ENCODE measurements at places on chromosomes 6 and 20.

GRCh38 chr6:2129182-2129621 is 116.2 kb downstream of the GMDS start:
- no peak for DNase-seq

- no peak for DNase-seq
Measured at GRCh38 chr20:45452238-45452637, 17.3 kb upstream of the WFDC2 start.

DNA sequence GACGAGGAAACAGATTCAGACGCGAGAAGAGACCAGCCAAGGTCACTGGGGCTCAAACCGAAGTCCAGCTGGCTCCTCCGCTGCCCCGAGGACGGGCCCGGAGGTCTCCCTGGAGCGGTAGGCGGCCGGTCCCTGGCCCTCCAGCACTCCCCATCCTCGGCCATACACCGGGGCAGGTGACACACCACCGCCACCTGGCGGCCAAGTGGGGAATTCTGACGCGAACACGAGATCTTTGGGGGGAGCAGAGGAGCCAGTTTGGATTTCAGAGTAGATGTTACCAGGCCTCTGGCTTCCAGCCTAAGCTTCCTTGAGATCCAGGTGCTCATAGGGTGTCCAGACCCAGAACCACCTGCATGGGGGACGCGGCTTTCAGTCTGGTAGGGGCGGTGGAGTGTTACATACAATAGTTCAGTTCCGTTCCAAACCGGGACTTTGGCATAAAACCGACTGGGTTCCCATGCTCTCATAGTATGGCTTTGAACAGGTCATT is 16.1 kb downstream of the BPIFB1 start:
- peak; percentile 74 for DNase-seq

DNA sequence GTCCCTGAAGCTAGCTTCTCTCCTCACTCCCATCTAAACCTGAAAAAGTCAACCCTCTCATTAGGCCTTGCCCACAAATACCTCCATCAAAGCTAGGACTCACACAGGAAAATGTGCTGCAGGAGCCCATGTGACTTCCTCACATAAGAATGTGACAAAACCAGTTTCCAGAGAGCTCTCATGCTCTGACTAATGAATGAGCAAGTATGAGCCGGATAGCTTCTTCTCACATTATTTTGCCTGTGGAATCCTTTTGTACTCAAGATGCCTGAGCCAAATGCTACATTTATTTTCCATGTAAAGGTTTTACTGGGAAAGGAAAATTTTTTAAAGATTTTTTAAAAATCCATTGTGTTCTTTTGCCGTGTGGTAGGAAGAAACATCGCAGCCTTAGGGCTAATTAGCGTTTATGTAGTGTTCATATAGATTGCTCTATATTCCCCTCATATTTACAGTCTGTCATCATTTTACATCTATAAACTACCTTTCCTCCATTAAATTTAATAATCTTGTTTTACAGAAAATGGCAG is 68.6 kb upstream of the CCN6 start:
- no peak for DNase-seq

GRCh38 chr6:118678866-118679265 is 27.5 kb upstream of the CEP85L start:
- no peak for DNase-seq

DNA sequence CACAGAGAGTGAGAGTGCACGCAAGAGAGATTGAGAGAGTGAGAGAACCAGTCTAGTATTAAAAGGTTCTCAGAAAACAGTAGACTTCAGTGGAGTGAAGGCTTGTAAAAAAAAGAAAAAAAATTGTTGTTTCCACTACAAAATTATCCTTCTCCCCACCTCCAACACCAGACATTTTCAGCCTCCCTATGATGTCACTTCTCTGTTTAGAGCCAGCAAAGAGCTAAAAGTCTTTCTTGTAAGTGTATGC is 77.8 kb downstream of the BACH2 start:
- no peak for DNase-seq

DNA sequence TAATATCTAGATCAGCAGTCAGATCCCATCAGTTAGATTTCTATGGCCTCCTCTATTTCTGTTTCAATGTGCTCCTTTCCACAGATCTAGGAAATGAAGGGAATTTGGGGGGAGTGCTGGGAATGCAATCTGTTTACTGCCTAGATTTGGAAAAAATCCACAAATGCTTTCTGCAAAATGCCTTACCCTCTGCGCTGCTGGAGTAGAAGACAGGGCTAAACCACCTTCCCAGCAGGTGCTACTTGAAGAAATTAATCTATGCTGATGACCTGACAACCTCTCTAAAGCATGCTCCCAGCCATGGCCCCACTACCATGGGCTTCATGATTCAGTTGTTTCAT is 46.2 kb downstream of the LY86 start:
- DNase-seq: no peak

- peak; percentile 34 for DNase-seq
Measured at GRCh38 chr20:25078662-25079061, 3.3 kb downstream of the VSX1 start.

DNA sequence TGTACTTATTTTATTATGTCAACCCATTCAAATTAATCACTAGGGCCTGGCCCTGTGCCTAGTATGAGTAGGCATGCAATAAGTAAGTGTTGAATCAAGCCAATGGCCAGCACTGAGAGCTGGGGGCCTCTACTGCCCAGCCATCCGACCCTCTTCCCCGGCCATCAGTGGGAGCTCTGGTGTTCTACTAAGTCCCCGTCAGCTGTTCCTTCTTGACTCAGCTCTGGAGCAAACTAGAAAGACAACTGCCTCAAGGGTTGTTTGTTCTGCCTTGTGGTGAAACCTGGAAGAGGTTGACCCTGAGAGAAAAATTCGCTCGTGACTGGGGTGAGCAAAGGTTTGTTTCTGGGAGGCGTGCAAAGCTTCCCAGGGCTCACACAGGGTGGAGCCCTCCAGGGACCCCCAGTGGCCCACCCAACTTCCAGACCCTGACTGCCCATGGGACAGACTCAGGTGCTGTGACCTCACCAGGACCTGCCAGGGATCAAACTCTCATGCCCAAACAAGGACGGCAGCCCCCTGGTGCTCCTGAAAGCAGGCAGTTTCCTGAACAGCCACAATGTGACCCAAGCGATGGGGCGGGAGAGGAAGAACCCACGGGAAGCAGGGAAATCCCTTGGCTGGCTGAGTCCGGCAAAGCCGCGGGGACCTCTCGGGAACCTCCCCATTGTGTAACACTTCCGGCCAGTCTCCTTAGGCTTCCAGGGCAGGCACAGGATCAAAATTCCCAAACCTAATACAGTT is 50.4 kb downstream of the BANF2 start:
- DNase-seq: no peak

- no peak for DNase-seq
Measured at GRCh38 chr20:62134735-62135231, 8.4 kb downstream of the PSMA7 start.

GRCh38 chr6:22848121-22848520 is 278.8 kb downstream of the HDGFL1 start:
- DNase-seq: no peak

GRCh38 chr6:41645007-41645618 is 6.8 kb downstream of the MDFI start:
- peak; percentile 70 for DNase-seq

GRCh38 chr6:46953921-46954320 is 32.2 kb upstream of the ADGRF5 start:
- DNase-seq: no peak

GRCh38 chr6:148649454-148649963 is 97.3 kb upstream of the UST start:
- DNase-seq: no peak

DNA sequence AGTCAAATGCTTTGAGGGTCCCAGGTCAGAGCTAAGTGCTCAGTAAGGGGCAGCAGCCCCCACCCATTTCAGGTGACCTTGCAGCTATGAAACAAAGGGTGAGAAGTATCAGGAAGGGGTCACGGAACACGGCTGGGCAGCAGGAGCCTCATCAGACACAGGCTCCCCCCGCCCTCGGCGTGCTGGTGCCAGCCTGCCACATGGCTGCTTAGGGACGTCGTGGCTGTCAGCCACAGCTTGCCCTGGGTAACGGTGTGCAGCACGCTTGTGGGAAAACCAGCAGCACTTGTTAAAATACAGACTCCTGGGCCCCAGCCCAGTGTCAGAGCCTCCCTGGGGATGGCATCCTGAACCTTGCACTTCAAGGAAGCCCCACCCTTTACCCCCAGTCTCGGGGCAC is 39.3 kb downstream of the SSR1 start:
- DNase-seq: no peak

- peak; percentile 76 for DNase-seq
Measured at GRCh38 chr6:168035098-168035660, 37.7 kb downstream of the KIF25 start.

DNA sequence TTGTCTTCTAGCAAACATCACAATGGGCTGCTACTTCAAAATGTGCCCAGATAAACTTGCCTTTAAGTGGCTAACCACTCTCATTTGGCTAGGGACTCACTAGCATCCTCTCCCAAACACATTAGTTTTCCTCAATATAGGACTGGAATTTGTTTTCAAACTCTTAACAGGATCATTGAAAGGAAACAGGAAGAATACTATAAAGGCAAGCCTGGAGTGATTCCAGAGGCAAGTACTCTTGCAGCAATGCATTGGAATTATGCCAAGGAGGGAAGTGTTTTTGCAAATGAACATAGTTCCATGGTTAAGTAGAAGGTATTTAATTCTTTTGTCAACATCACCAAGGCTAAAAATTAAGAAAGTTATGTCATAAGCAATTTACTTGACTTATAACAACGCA is 12.2 kb downstream of the EPHA7 start:
- no peak for DNase-seq

GRCh38 chr6:48563433-48563832 is 452.4 kb upstream of the PTCHD4 start:
- no peak for DNase-seq

- DNase-seq: no peak
Measured at GRCh38 chr6:160356074-160356744, 8.0 kb downstream of the SLC22A3 start.

- no peak for DNase-seq
Measured at GRCh38 chr6:134314006-134314821, 3.7 kb downstream of the SGK1 start.

GRCh38 chr6:41271901-41272395 is 14.5 kb downstream of the TREM1 start:
- DNase-seq: no peak

- DNase-seq: no peak
Measured at GRCh38 chr6:16776394-16777017, 15.2 kb upstream of the ATXN1 start.

GRCh38 chr6:9461188-9461587 is 953.7 kb downstream of the TFAP2A start:
- DNase-seq: no peak

- no peak for DNase-seq
Measured at GRCh38 chr6:73234733-73235132, 9.4 kb upstream of the KHDC1L start.

- no peak for DNase-seq
Measured at GRCh38 chr6:86031713-86032112, 389.0 kb upstream of the SYNCRIP start.

DNA sequence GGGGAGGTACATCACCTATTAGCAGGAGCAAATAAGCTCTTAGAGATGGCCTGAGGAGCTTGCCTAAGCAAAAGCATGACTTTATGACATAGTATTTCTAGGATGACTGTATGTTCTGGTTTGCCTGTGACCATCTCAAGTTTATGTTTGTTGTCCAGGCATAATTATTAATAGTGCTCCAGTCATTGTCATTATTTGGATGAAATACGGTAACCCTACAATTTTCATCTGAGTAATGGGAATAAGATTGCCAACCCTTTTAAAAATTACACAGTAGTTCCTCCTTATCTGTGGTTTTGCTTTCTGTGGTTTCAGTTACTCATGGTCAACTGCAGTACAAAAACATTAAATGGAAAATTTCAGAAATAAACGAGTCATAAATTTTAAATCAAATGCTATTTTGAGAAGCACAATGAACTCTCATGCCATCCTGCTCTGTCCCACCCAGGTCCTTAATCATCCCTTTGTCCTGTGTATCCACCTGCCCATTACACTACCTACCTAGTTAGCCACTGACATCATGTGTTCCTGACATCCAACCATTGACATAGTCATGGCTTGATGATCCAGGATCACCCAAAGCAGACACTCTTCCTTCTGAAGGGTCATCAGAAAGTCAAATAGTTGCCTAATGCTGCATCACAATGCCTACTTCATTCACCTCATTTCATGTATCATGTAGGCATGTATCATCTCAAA is 27.0 kb upstream of the TFB1M start:
- DNase-seq: no peak

GRCh38 chr6:159633196-159633595 is 59.8 kb downstream of the SOD2 start:
- DNase-seq: no peak

GRCh38 chr6:12381587-12381986 is 91.4 kb downstream of the EDN1 start:
- no peak for DNase-seq

DNA sequence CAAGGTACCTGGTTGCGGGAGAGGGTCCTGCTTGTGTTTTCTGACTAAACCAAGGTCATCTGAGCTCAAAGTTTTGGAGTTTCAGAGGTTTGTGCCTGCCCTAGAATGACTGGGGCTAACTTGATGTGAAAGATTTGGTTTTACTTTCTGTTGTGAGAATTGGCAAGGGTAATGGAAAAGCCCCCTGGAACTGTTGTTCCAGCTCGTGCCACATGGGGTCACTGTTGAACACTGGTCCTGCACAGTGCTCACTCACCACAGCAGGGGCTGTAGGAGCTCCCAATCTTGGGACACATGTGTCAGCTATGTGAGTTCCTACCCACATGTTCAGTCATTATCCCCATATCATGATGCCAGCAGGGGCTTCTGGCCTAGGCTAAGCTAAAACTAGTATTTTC is 6.5 kb downstream of the TGM6 start:
- DNase-seq: no peak

GRCh38 chr6:39055661-39056060 is 7.1 kb downstream of the GLP1R start:
- no peak for DNase-seq

DNA sequence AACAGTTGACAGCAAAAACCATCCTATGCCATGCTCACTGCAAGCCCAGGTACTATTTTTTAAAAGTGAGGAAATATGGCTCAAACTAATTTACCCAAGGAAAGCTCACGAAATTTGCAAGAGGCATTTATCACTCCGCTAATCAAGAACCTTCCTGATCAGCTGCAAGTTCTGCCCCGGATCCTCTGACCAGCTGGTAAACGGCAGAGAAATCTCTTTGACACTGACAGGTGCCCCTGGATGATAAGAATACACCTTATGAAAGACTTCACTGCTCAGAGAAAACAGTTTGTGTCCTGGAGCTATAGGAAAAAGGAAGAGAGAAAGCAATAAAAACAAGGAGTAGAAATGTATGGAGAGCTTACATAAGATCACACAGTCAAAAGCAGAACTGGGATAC is 6.4 kb downstream of the CNKSR3 start:
- DNase-seq: no peak
